ENCODE measurements at places on chromosomes 7 and 10.
A peak's percentile ranks its signal among the peaks of the same experiment; 100 is the strongest.

- no peak for DNase-seq
These were observed 25.8 kb downstream of the AKR1E2 start for GRCh38 chr10:4851846-4852245.

DNA sequence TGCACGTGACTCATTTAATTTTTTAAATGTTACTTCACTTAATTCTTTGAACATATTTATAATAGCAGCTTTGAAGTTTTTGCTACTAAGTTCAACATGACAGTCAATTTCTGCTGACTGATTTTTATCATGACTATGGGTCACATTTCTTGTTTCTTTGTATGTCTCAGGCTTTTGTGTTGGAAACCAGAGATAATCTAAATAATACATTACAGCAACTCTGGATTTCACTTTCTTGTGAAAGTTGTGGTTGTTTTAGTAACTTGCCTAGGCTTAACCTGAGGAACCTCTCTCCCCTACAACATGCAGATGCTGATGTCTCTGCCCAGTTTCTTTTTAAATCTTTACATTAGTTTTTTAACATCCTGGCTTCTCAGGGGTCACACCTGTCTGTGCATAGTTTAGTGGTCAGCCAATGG, 180.8 kb downstream of the CCDC71L start:
- no peak for DNase-seq

DNA sequence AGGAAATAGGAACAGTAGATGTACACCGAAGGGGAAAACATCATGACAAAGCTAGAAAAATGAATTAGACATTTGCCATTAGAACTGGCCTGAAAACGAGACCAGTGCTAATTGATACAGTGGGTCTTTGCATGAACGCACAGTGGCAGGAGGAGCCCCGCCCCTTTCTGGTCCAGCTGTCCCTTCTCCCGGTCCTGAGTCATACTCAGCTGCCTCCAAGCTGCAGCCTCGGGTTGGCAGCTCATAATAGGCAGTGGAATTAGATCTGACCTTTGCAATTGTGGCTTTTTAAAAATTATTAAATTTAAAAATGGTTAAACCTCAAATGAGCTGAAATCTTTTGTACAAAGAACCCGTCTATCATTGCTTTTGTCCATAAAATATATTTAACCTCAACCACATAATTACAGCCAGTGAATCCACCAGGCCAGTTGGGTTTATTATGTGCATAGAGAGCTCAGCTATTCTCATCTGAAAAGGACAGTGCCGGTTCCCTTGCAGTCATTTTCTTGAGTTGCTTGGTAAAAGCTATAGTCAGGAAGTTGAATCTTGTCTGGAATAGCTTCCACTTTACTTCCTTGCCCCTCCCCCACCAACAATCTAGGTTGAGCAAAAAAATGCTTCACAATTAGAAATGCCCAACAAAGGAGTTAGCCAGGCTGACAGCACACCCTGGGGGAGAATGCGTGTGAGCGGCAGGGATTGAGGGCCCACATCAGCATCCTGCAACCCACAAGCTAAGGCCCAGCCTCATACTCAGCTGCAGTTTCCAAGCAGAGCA, 147.1 kb downstream of the BUB3 start:
- peak; percentile 37 for DNase-seq

DNA sequence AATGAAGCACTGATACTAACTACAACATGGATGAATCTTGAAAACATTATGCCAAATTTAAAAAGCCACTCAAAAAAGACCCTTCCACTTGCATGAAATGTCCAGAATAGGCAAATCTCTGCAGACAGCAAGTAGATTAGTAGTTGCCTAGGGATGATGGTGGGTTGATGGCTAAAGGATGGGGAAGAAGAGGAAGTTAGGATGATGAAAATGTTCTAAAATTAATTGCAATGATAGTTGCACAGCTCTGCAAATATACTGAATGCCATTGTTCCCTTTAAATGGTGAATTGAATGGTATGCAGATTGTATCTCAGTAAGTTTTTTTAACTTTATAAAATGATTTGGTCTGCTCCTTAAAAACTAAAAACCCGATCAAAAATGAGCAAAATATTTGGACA, 7.3 kb upstream of the LIPA start:
- no peak for DNase-seq

DNA sequence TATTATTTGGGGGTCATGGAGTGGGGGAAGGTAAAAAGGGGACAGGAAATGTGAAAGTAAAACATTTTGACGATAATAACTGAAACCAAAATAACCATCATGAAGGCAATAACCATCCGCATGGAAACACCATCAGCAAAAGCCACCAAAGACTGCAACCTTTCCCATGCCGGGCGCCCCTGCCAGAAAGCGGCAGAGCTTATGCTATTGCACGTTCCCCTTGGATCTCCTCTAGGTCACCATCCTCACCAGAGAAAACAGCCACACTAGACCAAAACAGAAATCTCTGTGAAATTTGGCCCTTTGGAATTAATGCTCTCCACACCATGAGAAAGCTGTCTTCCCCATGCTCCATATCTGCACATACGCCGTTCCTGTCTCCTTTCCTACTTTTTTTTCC, 31.1 kb downstream of the DRGX start:
- no peak for DNase-seq

DNA sequence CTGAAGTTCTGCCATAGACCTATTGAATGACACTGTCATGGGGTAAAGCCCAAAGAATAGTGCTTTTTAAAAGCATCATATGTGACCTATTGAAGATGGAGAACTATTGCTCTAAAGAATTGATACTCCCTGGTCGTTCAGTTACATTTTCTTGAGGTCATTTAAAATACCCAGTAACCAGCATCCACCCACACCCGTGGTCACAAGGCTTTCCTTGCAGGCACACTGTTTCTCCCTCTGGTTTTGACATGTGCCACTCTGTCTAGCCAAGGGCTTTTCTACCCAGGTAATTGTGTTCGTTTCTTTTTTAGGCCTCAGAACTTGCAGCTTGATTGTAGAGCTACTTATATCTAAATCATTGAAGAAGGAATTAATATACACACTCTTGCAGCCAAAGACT, 68.3 kb upstream of the LYZL2 start:
- DNase-seq = no peak

- DNase-seq = no peak
These were observed 449.4 kb downstream of the TNS3 start for GRCh38 chr7:47132471-47132870.

GRCh38 chr10:22244855-22245254, 27.0 kb upstream of the EBLN1 start:
- DNase-seq = no peak

- DNase-seq = no peak
These were observed 33.0 kb downstream of the PSAP start for GRCh38 chr10:71817831-71818655.

- DNase-seq = no peak
These were observed 73.0 kb upstream of the BMPER start for GRCh38 chr7:33832271-33832721.

DNA sequence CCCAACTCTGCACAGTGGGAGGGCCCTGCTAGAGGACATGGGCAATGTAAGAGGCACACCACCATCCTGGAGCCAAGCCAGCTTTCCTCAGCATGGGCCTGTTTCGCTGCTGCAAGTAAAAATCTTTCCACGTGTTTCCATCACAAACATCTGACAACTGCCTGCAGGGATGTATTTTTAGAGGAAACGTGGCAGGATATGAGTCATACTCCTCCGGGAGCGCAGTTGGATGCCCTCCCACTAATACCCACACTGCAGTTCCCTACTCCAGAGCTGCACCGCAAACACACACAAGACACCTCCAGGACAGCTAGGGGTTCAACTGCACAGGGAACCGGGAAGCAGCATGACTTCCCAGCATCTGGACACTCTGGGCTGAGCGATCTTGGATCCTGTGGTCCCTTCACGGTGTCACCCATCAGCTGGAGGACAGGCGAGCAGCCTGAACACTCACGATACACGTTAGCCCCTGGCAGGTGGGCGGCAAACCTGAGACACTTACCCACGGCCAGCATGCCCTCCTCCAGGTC, 26.1 kb downstream of the PLAC9 start:
- DNase-seq = peak; percentile 76

GRCh38 chr7:3910054-3910453, 609.0 kb downstream of the SDK1 start:
- no peak for DNase-seq

- DNase-seq = no peak
These were observed 28.4 kb downstream of the PFKFB3 start for GRCh38 chr10:6231146-6231545.

- DNase-seq = peak; percentile 47
These were observed 2.3 kb downstream of the GLRX3 start for GRCh38 chr10:130138479-130138866.

DNA sequence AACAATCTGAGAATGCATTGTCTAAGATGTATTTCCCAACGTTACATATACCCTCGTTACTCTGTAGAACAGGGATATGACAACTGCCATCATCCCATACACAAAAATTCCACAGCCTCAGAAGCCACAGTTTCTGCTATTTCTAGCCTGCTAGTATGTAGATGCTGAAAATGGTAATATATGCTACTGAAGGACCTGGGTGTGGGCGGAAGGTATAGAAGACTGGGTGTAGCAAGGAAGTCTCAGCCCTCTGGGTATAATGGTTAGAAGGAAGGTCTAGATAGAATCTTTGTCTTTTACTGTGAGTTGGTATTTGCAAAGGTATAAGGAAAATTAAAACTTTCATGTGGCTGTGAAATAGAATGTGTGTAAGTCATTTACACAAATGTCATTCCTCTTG, 79.2 kb upstream of the HPS1 start:
- no peak for DNase-seq

DNA sequence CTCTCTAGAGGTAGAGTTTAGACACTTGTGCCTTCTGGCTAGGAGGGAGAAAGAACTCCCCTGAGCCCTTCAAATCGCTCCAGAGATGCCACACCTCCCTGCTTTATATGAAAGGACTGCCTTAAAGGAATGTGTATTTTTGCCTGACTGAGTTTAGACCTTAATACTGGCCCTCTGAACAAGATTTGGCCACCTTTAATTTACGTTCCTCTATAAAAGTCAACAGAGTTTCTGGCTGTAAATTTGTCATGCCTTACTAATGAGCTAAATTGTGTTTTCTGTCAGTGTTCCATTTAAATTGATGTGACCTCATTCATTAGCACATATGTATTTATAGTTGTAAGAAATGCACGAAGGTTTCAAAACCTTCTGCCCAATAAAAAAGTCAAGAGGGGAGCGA, 48.0 kb downstream of the SEMA3C start:
- DNase-seq = no peak

DNA sequence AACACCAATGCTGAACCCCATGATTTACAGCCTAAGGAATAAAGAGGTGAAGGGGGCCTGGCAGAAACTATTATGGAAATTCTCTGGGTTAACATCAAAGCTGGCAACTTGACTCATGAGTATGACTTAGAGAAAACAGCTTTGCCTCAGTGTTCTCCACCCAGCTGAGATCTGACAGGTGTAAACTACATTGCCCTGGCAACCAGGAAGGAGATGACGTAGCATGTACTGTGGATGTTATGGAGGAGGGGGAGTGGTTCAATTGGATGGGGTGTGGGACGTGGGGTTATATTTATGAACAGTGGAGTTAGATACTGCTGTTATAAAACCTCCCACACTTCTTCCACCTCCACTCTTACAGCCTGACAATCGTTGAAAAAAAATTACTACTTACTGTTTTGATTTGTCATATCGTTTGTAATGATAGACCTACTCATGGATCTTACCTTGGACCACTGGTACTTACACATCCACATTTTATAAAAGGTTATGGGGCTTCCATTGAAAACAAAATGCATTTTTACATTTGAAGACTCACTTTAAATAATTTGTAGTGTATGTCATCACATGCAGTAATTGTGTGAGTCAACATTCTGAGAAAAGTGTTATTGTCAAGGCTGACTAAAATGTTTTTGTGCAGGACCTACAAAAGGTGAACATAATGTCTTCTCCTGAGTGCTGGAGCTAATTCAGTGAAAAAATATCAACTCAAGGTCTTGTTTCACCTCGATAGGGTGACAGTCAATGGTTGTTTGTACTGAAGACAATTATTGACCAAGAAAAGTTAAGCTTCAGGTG, 6.4 kb downstream of the OR2F1 start:
- DNase-seq = no peak

- DNase-seq = no peak
These were observed 115.0 kb downstream of the GFRA1 start for GRCh38 chr10:116158036-116158435.

- DNase-seq = no peak
These were observed 14.1 kb downstream of the MICU1 start for GRCh38 chr10:72611783-72612182.

DNA sequence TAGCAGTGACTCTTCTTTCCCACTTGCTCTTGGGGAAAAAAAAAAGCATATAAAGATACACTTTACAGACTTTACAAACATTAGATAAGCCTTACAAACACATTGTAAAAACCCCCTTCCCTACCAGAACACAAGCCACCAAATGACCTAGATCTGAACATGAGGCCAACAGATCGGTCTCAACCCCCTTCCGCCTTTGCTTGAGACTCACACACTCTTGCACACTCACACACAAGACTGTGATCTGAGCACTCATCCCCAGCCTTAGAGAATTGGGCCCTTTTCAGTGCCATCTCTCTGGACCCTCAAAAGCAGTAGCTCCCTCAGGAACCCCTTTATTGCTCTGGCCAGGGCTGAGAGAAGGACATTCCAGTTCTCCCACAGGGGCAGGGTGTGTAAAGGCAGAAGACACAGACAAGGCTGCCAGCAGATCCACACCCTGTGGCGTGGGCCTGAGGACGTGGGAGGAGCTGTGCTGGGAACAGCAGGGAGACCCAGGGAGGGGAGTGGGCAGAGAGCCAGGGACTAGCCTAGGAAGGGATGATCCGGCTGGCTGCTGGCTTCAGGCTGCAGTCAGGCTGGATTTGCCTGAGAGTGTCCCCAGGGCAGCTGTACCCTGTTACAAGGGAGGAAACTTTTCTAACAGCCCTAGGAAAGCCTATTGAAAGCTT, 206.7 kb downstream of the KIAA1217 start:
- no peak for DNase-seq

DNA sequence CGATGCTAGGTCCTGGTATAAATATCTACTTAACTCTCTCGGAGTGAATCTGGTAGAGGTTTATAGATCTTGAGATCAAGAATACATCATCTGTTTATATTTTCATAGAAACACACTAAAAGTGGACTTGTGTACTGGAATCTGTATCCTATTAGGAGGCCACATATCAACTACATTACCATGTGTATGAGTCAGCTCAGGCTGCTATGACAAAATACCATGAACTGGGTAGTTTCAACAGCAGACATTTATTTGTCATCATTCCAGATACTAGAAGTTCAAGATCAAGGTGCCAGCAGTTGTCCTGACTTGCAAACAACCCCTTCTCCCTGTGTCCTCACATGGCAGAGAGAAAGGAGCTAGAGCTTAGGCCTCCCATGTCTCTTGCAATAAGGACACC, 113.9 kb upstream of the PFKP start:
- no peak for DNase-seq
